Tibial nerve (tissue), 4 donors: ENCODE measurements at places on chromosomes 13 and 19. TPM values are rescaled to one million over a fixed set of nuclear protein-coding genes. Genes with fewer than 3 reads are reported as not detected.

DNA sequence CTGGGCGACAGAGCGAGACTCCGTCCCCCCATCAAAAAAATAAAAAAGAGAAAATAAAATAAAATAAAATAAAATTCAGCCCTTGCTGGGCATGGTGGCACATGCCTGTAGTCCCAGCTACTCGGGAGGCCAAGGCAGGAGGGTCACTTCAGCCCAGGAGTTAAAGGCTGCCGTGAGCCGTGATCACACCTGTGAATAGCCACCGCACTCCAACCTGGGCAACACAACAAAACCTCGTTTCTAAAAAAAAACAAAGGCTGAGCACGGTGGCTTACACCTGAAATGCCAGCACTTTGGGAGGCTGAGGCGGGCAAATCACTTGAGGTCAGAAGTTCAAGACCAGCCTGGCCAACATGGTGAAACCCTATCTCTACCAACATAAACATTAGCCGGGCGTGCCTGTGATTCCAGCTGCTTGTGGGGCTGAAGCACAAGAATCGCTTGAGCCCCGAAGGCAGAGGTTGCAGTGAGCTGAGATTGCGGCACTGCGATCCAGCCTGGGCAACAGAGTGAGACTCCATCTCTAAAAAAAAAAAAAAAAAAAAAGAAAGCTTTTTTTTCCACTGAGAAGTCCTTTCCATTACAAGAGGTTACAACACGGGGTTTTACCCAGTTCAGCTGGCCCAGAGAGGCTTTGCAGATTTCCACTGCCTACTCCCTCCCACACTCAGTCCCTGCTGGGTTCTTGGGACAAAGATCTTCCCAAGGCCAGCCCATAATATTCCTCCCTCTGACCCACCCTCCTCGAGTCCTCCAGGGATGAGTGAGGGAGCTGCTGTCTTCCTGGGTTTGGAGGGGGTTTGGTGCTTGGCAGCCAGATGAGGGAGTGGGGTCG is 6.4 kb downstream of the ANGPTL4 start:
- DNase-seq = no peak

DNA sequence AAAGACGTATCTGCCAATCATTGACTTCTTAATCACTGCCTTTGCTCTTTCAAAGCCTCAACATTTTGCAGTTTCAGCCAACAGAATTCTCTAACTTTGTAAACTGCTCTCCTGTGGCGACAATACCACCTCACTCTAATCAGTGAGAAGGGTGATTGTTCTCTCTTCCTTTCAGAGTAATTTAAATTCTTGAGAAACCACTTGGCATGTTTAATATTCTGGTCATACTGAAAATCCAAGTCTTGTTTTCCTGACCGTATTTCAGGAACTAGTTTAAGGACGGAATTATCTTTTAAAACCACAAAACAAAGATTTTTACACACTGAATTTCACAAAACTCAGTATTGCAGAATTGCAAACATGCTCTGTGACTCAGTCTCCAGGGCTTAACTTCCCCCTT is 5.2 kb upstream of the CDC16 start:
- no peak for DNase-seq

GRCh38 chr19:40717880-40718773 is 1.2 kb downstream of the ITPKC start:
- DNase-seq = no peak

- no peak for DNase-seq
These were observed 11.9 kb upstream of the PSPC1 start for GRCh38 chr13:19794631-19795030.

- DNase-seq = no peak
These were observed 402.3 kb downstream of the DACH1 start for GRCh38 chr13:71464686-71465085.

GRCh38 chr13:101416181-101417042 is at the start of gene NALCN:
Gene NALCN, minus strand, starts transcription at chr13:101416508. Its CDS starts 17,382 bp downstream, at chr13:101399126.
- DNase-seq = no peak

DNA sequence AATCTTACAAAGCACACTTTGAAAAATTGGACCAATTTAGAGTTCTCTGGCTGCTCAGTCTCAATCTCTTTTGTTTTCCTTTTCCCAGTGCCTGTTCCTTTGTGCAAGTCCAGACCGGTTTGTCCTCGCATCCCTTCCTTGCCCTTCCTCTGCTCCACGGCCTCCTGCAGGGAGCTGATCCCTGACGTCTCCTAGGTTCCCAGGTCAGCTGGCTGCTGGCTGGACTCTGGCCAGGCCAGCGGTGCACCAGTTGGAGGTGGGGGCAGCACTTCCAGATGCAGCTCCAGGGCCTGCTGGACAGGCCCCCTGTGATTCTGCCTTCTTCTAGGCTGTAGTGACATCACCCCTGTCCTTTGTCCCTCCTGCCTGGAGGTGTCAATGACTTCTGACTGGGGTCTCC is 44.0 kb upstream of the KPNA3 start:
- no peak for DNase-seq

DNA sequence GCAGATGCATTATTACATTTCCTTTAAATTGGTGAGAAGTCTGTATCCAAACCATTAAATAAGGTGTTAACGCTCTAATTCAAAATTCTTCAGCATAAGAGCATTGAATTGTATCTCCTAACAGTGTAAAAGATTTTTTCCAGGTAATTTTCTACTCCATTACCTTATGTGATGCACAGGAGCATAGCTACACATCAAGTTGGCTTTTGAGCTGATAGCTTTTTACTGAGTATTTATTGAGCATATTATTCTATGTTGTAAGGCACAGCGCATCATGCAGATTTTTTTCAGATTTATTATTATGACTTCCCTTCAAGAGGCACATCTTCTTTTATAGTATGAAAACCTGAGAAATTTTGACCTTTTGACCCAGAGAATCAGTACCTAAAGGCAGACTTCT is 270.7 kb upstream of the MIR17HG start:
- no peak for DNase-seq

DNA sequence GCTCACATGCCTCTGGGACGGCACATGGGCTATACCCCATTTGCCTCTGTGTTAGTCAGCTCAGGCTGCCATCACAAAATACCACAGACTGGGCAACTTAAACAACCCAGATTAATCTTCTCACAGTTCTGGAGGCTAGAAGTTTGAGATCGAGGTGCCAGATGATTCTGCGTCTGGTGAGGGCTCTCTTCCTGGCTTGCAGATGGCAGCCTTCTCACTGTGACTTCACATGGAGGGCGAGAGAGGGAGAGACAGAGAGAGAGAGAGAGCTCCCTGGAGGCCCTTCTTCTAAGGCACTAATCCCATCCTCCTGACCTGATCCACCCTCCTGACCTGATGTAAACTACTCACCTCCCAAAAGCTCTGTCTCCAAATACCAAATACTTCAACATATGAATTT is 55.0 kb downstream of the GPR12 start:
- no peak for DNase-seq

- DNase-seq = no peak
These were observed 178.2 kb downstream of the NDFIP2 start for GRCh38 chr13:79659121-79659521.

The FBXO17 gene
- total RNA-seq = 31.9 TPM

The ZNF790 gene
- 8.7 TPM for total RNA-seq
